SHP77 treated with DMSO at 0.1 percent for 48 hours (cell line): ENCODE measurements at places on chromosomes 16 and 17.
A peak's percentile ranks its signal among the peaks of the same experiment; 100 is the strongest.

GRCh38 chr17:45029758-45030423 is 21.5 kb downstream of the DCAKD start:
- no peak for DNase-seq

- no peak for DNase-seq
Measured at GRCh38 chr17:3475812-3476610, at the start of gene ASPA. ASPA (plus strand) TSS chr17:3475997; CDS start chr17:3476160, 163 bp downstream.

DNA sequence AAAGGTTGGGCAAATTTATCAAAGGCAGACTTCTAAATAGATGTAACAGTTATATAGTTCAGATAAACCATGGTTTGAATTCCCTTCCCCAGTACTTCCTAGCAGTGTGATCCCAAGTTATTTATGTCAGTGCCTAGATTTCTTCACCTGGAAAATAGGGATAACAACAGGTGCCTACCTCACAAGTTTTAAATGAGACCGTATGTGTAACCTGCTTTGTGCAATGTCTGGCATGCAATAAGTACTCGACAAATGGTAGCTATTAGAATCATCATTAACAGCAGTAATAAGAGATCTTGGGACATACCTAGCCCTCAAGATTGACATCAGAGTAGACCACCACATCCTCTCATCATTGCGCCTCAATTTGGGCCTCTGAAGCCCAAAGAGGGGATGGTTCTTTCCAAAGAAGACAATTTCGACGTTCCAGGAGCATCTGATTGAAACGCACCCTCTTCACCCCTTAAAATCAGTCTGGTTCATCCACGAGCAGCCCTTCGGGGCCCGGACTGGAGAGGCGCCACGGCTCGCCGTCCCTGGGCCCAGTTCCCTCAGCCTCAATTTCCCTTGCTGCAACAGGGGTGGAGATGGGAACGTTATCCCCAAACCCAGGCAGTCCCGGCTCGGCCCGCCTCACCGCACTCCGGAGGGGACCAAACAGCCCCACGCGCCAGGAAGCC is 541 bp downstream of the ACACA start:
- peak; percentile 17 for DNase-seq

DNA sequence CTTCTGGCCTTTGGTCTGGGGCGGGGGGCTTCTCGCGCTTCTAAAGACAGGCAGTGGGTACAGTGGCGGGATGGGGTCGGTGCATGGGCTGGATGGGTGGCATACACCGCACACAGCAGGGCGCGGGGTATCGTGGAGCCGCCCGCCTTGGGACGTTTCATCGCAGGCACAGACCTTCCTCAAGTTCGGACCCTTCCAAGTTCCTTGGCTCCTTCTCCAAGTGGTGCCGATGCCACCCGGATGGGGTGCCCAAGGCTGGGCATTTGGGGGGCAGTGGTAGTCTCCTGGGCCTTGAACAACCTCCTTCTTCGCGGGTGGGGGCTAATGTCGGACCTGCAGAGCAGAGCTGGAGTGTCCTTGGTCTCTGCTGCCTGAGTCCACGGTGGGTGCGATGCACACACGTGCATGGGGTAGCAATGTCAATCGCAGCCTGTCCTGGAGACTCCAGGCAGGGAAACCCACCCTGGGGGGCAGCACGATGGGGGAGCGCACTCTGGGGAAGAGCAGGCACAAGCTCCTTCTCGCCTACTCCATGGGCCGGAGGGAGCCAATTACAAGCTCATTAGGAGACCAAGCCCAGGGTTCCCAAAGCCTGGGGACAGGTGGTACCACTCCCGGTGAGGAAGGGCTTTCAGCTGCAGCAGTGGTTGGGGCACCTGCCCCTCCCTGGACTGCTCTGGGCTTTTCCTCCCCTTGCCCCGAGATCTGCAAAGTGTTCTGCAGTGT is 686 bp upstream of the MTSS2 start:
- peak; percentile 79 for DNase-seq

DNA sequence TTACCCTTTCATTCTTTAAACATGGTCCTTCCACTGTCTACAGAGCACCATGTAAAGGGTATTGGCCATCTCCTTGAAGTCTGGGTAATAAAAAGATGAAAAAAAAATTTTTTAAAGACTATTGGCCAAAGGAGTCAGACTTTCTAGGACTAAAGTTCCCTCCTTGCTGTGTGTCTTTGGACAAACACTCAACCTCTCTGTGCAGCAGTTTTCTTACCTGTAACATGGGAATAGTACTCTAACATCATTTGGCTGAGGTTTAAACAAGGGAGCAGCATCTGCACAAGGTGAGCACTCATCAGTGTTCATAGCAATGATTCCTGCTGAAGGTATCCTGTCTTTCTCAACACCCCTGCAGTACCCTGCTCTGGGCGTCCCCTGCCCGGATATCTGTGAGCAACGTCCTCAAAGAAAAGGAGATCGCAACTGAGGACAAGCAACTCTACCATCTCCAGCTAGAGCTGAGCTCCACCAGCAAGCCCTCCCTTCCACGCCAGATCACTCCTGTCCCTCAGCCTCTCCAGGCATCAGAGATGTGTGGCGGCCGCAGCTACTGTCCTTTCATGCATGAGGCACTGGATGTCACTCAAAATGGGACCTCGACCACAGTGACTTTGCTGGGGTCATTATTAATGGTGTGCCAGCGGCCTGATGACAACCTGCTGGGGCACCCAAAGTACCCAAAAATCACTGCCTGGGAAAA is 29.5 kb upstream of the RPH3AL start:
- no peak for DNase-seq

DNA sequence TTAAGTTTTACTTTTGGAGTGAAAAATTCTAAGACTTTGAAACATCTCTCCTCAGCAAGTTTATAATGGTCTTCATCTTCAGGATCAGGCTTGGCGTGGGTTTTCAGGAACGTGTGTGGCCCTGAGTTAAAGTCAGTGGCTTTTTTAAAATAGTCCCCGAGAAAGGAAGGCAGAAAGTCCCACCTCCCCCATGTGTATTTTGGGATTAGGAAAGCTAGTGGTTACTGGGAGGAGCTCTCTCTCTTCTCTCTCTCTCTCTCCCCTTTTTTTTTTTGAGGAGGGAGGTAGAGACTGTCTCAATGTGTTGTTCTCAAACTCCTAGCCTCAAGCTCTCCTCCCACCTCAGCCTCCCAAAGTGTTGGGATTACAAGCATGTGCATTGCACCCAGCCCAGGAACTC is 213.2 kb downstream of the IRX3 start:
- DNase-seq = no peak

DNA sequence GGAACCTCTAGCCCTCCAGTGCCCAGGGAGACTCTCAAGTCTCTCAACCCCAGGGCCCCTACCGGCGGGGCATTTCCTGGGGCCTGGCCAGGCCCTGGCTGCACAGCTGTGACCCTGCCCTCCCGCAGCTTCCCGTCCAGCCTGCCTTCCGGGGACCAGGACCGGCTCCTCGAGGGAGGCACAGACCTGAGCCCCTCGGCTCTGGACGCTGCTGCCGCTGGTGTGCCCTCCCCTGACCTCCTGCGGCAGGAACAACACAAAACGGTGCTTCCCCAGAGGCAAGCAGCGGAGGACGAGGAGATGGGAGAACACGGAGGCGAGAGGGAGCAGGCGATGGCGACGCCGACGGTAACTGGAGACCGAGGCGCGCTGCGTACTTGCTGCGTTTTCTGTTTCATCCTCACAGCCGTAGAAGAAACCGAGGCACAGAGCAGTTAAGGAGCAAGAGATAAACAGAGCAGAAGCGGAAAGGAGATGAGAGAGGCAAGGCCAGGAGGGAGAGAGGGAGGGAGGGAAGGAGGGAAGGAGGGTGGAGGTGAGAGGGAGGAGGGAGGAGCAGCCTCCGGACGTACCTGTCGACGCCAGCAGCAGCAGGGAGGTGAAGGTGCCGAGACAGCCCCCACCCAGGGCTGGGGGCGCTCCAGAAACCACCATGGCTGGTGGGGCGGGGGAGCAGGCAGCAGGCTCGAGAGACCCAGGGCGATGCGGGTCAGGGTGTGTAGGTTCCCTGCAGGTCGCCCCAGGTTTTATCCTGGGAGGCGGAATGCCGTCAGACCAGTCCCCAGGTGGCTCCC is at the start of gene PRSS22:
TSS of gene PRSS22 (minus strand) at position 720 of the 794 bp plus-strand sequence. CDS start at position 654, 66 bp downstream.
- no peak for DNase-seq

DNA sequence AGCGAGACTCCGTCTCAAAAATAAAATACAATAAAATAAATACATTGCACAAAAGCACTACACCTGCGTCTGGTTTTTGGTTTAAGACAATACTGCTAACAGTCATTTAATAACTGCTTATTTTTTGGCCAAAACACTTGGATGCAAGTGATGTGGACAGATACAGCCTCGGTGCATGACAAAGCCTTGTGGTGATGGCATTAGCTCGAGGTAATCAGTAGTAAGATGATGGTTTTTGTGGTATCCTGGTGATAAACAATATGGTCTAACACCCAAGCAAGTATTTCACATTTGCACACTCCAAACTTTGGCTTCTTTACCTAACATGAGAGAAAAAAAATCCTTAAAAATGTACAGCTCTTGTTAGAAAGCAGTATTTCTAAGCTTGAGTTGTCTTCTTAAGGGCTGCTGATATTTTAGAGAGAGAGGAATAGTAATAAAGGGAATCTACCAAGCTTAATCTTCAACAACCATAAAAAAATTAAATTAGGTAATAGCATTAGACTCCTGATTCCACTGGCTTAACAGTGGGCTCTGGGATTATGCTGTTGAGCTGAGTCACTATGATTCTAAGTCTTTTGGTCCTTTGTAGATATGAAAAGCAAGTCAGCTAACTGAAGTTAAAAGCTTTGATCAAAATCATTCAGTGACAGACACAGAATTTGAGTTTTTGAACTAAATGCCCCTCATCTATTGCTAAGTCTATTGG is 111.1 kb downstream of the VPS53 start:
- DNase-seq = no peak

DNA sequence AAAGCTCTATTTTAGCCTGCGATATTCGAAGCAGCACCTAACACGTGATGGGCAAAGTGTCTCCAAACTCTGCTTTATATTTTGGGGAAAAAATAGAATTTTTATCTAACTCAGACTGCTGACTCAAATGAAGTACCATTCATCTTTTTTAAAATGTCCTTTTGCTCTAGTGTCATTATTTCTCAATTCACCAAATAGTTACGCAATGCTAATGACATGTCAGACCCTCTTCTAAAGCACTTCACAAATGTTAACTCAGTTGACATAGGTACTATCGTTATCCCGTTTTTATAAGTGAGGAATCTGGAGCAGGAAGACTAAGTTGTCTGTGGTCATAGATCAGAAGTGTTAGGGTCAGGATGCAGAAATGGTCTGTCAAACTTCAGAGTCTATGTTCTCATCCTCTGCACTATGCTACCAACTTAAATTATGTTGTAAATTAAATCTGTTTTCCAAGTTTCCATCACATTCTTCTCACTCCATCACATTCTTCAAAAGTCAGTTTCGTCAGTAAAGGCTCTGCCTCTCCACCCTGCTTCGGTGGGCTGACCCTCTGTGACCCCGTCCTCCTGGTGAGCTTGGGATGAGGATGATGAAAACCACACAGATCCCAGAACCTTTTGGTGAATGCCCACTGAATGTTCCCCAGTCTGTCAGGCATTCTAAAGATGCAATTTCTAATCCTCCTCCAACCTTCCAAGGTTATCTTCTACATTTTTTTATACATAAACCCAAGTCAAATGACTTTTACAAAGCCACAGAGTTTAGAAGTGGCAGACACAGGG is 102.8 kb downstream of the ADAMTS18 start:
- no peak for DNase-seq

DNA sequence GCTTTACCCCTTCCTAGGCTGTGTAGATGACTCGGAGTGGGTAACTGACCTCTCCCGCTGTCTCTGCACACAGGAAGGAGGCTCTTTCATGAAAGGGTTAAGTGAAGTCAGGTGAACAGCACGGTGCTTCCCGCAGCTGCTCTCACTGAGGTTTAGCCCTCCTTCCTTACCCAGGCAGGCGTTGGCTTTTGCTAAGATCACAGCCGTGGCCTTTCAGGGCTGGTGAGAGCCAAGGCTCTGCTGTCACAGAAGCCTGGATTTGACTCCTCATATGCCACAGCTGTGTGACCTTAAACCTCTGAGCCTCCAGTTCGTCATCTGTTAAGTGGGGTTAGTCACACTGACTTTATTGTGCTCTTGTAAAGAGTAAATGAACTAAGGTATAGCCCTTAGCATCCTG is 90.9 kb upstream of the PLCG2 start:
- DNase-seq = no peak

DNA sequence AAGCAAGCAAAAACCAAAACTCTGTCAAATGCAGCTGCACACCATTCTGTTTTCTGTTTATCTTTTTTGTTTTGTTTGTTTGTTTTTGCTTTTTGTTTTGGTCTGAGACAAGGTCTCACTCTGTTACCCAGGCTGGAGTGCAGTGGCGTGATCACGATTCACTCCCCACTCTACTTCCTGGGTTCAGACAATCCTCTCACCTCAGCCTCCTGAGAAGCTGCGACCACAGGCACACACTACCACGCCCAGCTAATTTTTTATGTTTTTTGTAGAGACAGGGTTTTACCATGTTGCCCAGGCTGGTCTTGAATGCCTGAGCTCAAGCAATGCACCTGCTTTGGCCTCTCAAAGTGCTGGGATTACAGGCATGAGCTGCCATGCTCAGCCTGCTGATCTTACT is 19.3 kb upstream of the SLFN13 start:
- no peak for DNase-seq

DNA sequence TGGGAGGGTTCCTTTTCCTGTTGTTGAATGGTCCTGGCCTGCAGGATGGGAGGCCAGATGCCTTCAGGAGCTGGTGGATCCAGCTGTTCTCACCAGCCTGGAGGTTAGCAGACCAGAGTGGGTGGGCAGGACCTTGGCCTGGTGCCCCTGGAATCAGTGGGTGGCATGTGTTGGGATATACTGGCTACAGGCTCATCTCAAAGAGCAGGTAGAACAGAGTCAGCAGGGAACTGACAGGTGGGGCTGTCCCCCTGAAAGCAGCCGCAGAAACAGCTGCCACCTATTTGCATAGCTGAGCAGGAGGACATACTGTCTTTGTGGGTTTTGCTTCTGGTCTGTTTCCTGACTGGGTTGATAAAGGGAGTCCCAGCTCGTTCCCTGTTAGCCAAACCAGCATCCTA is 144.1 kb downstream of the RAB11FIP4 start:
- DNase-seq = no peak

DNA sequence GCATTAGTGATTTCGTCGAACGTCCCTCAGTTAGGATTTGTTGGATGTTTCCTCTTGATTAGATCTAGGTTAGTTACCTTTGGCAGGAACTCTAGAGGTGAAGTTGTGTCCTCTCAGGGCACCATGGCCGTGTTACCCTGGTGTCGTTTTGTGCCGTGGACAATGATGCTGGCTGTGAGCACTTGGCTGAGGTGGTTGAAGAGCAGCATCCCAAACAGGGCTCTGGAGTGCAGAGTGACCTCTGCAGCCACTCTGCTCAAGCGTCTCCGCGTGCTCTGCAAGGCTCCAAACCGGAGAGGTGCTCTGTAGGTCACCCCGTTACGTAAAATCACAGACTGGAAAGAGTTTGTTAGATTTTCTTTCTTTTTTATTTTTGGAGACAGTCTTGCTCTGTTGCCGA is 33.0 kb downstream of the FOXK2 start:
- DNase-seq = no peak

- DNase-seq = no peak
Measured at GRCh38 chr17:51739245-51739886, 419.1 kb downstream of the CA10 start.

GRCh38 chr17:67376415-67376736 is 705 bp upstream of the PITPNC1 start:
- no peak for DNase-seq
